T follicular helper cell (primary cell): ENCODE measurements at places on chromosomes 2 and 18.

- no peak for DNase-seq
These were observed 141.7 kb downstream of the DIS3L2 start for GRCh38 chr2:232103140-232103737.

- DNase-seq = no peak
These were observed 247.5 kb downstream of the MREG start for GRCh38 chr2:215765729-215766360.

DNA sequence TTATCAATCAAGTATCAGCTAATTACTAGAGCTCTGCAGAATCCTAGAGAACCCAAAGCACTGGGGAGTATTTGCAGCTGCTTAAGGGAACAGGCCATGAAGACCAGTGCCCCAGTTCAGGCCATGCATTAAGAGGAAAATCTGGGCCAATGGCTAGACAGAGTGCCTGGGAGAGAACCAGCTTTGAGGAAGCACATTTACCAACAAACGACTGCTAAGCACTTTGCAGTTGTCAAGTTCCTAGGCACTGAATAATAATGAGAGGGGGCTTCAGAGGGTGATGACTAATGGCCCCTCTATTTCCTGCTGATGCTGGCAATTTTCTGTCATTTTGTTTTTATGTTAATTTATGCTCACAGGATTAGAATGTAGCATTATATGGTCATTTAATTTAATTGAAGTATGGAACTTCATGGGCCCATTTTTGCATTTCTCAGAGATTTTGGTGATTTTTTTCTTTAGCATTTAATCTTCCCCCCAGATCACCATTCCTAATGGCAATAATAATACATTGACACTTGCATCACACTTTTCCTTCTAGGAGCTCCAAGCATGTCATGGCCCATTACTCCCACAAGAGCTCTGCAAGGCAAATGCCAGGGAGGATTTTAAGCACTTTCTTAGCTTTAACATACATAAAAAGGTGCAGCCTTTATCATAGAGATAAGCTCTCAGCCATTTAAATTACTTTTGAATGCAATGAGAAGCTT, 147.7 kb upstream of the SPATS2L start:
- DNase-seq = no peak

GRCh38 chr2:163734881-163735684, 725 bp downstream of the FIGN start:
- no peak for DNase-seq

- no peak for DNase-seq
These were observed 141.3 kb upstream of the SLC35G4 start for GRCh38 chr18:11468120-11468519.

DNA sequence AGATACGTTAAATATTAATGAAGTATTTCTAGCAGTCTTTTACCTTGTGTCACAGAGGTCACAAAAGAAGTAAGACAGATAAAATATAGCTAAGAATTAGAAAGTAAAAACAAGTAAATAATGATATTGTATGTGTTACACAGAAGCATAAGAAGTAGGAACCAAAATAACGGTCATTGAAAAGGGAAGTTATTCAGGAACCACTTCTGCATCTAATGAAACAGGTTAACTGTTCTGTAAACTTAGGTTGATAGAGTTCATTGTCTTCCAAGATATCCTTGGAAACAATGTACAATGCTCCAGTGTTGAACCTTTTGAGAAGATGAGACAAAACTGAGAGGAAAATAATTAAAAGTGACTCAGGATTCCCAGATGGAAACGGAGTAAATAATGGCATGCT, 57.1 kb upstream of the CD302 start:
- no peak for DNase-seq

DNA sequence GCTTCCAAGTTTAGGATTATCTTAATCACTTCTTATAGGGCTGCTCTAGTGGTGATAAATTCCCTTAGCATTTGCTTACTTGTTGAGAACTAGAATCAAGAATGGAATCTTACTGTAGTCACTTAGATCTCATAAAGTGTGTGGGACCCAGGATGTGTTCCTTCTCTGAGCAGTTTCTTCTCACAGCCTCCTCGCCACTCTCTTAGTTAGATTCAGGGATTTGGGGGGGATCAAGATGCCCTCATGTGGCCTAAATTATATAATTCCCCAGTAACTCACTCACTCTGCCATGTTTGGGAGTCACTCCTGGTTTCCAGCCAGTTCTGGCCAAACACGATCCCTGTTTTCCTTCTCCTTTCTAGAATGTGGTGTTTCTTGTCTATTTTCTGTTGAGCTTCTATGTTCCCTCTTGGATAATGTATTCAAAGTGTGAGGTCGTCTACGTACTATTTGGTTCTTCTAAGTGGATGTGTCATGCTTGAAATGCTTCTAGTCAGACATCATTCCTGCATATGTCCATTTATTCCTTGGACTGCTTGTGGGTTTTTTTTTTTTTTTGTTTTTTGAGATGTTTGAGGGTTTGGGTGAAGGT, 414.9 kb upstream of the SYT4 start:
- DNase-seq = no peak

- peak; percentile 73 for DNase-seq
These were observed at the start of the genes GLB1L and STK16 for GRCh38 chr2:219245148-219245898. TSS of gene GLB1L (minus strand) at chr2:219245444. CDS start at chr2:219243573, 1,871 bp downstream. TSS of gene STK16 (plus strand) at chr2:219245479. CDS start at chr2:219246000, 521 bp downstream.

DNA sequence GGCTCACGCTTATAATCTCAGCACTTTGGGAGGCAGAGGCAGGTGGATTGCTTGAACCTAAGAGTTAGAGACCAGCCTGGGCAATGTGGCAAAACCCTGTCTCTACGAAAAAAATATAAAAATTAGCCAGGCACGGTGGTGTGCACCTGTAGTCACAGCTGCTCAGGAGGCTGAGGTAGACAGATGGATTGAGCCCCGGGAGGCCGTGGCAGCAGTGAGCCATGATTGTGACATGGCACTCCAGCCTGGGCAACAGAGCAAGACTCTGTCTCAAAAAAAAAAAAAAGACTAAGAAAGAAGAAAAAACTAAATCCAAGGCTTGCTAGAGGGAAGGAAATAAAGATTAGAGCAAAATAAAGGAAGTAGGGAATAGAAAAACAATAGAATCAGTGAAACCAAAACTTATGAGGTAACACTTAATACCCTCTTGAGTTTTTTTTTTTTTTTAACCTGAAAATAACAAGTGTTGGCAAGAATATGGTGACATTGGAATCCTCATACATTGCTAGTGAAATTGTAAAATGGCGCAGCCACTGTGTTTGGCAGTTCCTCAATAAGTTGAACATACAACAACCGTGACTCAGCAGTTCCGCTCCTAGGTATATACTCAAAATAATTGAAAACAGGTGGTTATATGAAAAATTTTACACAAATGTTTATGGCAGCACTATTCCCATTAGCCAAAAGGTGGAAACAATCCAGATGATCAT, 85.2 kb downstream of the EML4 start:
- no peak for DNase-seq

- no peak for DNase-seq
These were observed 20.8 kb upstream of the OTOS start for GRCh38 chr2:240161087-240161750.
